NCI-H1417 treated with DMSO at 0.1 percent for 48 hours (cell line): ENCODE measurements at places on chromosomes 1 and 21.

DNA sequence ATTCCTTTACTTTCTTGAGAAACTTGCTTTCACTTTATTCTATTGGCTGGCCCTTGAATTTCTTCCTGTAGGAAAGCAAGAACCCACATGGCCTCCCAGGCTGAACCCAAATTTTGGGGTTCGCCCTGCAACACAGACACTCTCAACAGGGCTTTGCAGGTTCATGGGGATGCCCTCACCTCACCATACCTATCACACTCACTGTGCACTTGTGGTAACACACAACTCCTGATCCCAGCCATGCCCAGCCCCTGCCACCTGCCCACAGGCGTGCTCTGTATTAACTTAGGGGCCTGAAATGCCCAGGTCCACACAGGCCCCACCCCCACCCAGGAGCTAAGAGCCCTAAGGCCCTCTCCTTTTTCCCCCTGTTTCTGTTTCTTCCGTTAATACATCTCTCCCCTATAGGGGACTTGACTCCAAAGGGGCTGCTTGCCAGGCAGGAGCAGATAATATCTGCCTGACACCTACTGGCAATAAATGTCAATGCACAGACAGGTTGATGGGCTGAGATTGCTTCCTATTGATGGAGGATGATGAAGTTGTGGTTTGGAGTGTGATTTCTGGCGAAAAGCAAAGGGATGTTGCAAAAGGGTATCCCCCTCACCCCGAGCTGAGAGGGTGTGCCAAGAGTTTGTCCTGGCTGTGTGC is 171.5 kb downstream of the AJAP1 start:
- no peak for DNase-seq

DNA sequence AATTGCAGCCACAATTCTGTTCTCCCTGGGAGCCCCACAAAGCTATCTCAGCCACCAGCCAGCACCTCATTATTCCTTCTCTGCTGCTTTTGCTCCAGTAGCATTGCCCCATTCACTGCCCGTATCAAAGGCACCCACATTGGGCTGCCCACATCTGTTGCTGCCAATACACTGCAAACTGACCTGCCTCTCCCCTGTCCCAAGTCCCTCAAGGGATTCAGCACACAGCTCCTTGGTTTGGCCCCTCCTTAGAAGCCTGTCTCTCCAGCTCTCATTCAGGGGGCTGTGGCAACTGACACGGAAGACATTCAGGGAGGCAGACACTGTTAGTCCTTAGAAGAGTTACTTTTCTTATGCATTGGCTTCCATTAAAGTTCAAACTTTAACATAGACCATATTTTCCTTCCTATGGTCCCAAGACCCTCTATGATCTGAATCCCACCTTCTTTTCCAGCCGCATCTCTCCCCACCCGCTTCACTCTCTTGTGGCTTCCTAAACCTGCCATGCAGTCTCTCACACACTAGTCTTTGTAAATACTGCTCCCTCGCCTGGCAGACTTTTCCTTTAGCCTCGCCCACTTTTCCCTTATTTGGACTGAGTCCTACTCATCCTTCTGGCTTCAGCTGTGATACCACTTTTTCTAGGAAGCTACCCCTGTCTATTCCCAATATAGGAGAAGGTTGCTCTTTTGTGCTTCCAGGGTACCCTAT is 19.3 kb upstream of the KLHDC8A start:
- no peak for DNase-seq

- DNase-seq, result no peak
Measured at GRCh38 chr1:35097224-35097623, 18.0 kb downstream of the ZMYM1 start.

DNA sequence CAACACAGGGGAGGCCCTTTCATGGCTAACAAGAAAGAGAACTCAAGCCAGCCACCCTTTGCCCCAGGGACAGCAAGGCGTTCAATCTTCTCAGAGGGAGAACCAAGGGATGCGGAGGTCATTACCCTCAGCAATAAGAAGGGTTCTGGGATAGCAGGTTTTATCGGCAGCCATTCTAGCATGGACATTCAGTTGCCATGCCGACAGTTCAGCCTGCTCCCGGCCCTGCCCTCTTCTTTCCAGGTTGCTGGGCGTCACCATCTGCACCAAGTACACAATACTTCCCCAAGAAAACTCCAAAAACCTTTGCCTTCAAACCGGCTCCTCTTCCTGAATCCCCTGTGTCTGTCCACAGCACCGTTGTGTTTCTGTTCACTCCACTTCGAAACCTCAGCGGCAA is 47.1 kb downstream of the SYT2 start:
- DNase-seq, result no peak

GRCh38 chr1:159817276-159818041 is 9.2 kb upstream of the SLAMF8 start:
- DNase-seq, result peak; percentile 70

- DNase-seq, result no peak
Measured at GRCh38 chr1:222702210-222702609, 10.1 kb downstream of the AIDA start.

GRCh38 chr1:19006000-19006399 is 49.5 kb upstream of the IFFO2 start:
- DNase-seq, result no peak

- no peak for DNase-seq
Measured at GRCh38 chr1:51628715-51629590, 12.1 kb downstream of the OSBPL9 start.

DNA sequence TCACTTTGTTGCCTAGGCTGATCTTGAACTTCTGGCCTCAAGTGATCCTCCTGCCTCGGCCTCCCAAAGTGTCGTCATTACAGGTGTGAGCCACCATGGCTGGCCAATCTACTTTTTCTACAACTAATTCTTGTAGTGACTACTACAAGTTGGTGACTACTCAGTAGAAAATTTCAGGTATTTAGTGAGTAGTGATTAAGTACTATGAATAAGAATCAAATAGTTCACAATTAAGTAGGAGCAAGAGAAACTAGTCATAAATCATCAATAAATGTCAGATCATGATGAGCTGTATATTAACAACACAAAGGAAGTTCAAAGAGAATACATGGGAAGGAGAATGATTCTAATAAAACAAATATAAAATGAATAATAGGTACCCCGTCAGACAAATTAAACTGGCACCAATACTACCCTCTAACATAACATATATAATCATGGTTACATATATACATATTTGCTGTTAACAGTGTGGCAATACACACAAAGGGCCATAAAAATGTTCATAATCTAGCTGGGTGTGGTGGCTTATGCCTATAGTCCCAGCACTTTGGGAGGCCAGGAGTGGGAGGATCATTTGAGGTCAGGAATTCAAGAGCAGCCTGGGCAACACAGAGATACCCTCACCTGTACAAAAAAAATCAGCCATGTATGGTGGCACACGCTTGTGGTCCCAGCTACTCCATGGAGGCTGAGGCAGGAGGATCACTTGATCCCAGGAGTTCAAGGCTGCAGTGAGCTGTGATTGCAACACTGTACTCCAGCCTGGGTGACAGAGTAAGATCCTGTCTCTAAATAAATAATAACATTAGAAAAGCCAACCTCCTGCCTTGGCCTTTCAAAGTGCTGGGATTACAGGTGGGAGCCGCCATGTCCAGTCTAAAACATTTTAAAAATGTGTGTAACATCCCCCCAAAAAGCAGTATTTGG is 19.1 kb downstream of the YY1AP1 start:
- no peak for DNase-seq

DNA sequence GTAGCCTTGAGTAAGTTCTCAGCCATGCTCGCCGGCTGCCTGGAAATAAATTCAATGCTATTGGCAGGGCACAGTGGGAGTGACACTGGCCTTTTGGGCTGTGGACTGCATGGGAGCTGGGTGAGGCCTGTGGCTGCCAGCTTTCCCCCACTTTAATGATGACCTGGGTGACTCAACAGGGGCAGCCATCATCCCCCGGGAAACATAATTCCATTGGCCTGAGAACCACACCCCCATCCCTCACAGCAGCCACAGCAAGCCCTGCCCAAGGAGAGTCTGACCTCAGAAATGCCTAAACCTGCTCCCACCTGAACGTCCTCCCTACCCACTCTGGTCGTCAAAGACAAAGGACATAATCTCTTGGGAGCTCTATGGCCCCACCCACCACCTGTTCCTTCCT is 384.0 kb downstream of the LTN1 start:
- no peak for DNase-seq

DNA sequence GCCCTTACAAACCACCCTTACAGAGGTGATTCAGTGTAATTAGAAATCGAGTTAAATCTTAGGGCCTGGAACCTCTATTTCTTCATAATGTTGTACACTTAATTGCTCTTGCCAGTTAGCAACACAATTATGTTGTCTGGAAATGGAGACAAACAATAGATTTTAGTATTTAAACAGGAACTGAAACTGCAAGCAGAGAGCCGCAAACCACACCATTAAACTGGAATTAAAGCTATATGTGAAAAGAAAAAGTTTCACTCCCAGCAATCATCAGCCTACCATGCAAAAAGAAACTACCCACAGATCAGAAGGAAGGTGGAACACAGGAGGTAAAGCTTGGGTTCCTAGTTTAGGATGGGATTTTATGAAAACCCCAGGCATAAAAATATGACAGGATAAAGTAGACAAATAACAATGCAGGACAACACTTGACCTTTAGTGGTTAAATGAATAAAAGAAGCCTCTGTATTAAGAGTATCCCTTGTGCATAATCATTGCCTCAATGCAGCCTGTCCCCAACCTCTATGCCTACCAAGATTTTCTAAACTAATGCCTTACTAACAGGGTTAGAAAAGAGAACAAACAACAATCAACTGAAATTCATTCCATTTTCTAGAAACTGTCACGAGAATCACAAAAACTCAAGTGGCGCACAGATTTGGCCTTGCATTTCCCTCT is 304.3 kb upstream of the ESRRG start:
- DNase-seq, result no peak

- no peak for DNase-seq
Measured at GRCh38 chr1:179016706-179017382, 8.8 kb upstream of the FAM20B start.

DNA sequence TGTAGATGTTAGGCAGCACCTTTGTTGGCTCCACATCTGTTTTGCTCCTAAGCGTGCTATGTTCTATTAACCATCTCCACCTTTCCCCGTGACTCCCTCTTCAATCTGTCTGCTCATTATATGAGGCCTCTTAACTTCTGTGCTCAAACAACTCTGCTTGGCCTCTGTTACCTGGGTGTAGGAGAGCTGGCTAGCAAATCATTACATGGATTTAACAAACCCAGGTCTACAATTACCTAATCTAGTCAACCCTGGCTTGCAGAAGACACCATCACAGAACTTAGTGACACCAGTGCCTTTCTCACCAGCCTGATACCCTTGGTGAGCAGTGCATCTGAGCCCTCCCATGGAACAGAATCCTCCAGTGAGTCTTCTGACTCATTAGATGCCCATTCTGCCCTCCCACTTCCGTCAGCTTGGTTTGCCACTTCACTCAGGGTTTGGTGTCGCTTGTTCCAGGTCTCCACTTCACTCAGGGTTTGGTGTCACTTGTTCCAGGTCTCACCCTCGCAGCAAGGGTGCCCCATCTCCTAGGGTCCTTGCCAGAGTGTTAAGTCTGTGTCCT is 92.0 kb upstream of the KIF26B start:
- no peak for DNase-seq

GRCh38 chr1:244969355-244970235 is 105.3 kb upstream of the HNRNPU start:
- DNase-seq, result peak; percentile 74

GRCh38 chr1:15064217-15064929 is 89.2 kb upstream of the TMEM51 start:
- DNase-seq, result no peak

- peak; percentile 85 for DNase-seq
Measured at GRCh38 chr1:168291222-168291837, 10.7 kb downstream of the TBX19 start.

DNA sequence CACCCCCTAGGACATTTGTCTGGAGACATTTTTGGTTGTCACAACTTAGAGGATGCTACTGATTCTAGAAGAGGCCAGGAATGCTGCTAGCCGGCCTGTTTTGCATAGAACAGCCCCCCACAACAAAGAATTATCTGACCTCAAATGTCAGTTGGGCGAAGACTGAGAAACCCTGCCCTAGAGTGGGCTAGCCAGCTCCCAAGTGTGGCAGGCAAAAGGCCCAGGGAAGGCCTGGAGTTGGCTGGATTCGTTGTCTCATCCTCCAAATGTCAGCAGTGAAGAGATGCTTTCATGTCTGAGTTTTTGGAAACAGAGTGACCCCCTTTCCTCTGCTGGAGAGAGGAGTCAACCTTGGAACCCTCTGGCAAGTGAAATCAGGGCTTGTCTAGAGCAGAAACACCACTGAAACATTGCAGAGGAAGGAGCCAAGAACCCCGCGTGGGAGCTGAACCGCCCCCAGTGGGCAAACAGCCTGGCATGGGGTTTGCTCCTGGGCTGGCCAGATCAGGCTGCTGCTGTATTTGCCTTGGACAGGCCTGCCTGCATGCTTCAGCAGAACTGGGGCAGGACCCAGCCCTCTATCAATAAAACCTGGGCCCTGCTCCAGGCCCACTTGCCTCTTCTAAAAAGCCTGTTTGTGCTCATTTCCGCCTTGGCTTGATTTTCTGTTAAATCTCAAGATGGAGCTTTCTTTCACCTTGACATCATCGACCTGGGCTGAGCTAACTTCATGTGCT is 32.9 kb downstream of the RASSF5 start:
- no peak for DNase-seq

GRCh38 chr1:7333094-7333493 is 438.0 kb upstream of the VAMP3 start:
- DNase-seq, result no peak

DNA sequence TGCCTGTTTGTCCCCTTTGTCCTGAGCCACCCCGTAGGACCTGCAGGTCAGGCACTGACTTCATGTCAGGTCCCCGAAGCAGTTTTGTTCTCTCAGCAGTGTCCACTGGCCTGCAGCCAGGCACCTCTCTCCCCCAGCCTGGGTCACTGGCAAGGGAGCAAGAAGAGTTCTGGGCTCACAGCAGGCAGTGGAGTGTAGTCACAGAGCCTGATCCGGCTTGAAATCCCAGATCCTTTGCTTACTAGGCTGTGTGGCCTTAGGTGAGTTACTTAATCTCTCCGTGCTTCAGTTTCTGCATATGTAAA is 34.2 kb downstream of the L1TD1 start:
- DNase-seq, result no peak

- no peak for DNase-seq
Measured at GRCh38 chr1:147919896-147920295, 8.3 kb upstream of the GPR89B start.

- DNase-seq, result no peak
Measured at GRCh38 chr1:91872559-91873081, 13.3 kb downstream of the TGFBR3 start.

- DNase-seq, result peak; percentile 6
Measured at GRCh38 chr1:39539252-39539790, 37.3 kb downstream of the PABPC4 start.
